C1 segment of cervical spinal cord (tissue), 14 donors: ENCODE measurements at places on chromosomes 6 and 20.

DNA sequence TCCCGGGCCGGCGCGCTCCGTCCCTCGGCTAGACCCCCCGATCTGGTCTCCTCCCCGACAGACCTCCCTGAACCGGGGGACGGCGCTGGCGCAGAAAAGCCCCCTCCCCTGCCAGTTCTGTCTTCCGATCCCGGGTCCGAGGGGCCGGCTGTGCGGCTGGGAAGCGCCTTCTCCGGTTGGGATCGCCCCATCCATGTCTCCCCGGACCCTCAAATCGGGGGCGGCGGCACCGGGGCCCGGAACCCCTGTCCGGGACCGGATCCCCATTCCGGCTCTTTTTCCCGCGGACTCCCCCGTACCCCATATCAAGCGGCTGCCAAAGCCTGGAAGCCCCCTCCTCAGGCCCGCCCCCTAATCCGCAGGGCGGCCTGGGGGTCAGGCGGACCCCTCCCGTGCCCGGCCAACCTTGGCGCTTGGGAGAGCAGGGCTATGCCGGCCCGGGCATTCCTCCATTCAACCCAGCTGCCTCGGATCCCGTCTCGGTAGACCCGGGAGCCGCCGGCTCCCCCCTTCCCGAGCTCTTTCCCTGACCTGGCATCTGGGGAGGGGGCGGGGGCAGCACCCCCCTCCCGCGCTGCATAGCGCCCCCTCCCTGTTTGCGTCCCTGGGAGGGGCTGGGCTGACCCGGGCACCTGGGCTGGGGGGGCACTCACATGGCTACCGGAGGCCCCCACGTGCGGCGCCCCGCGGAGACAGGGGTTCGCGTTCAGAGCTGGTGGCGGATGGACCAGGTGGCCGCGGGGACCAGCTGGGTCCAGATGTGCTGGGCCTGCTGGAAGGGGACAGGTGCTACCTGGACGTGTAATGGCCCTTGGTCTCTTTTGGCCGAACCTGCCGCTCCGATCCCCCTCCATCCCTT, 643 bp downstream of the DLGAP4 start:
- DNase-seq: no peak

- no peak for DNase-seq
Measured at GRCh38 chr20:34495916-34496315, 20.3 kb upstream of the DYNLRB1 start.

GRCh38 chr6:136429264-136430065, 120.8 kb downstream of the MAP7 start:
- DNase-seq: no peak

DNA sequence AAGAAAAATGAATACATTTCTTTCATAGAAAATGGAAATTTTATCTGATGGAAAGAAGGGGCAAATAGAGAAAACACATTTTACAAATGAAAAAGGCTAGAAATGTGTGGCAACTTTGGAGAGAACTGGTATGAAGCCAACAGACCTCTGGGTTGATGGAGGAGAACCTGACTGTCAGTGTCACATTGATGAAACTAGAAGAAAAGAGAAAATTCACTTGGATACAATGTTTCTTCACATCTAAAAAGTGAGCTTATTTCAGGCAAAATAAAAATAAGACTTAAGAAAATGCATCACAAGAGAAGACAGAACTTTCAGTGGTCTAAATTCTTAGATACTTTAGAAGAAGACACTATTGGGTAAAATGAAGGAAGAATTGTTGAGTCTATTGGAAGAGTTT, at the start of gene OR12D2:
OR12D2 (plus strand) TSS at position 301 of the 400 bp plus-strand sequence. CDS start 1,069 bp downstream, outside the sequence.
- DNase-seq: no peak

- no peak for DNase-seq
Measured at GRCh38 chr20:59491884-59492283, 112.5 kb upstream of the PHACTR3 start.

DNA sequence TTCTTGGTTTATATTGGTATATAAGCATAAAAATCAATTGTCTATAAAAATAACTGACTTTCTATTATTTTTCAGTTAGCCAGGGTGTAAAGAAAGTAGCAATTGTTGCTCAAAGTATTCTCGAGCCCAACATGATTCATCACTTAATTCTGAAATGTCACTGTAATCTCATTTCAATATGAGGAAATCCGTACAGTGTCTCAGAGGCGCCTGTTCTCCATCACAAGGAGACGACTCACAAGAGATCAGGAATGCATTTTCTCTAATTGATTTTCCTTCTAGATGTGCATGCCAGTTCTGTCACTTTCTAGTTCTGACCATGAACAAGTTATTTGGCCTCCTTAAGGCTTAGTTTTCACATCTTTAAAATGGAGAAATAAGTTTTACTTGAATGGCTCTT, 753.1 kb downstream of the MAFB start:
- DNase-seq: no peak

GRCh38 chr20:36110994-36111393, 43.5 kb upstream of the EPB41L1 start:
- no peak for DNase-seq

DNA sequence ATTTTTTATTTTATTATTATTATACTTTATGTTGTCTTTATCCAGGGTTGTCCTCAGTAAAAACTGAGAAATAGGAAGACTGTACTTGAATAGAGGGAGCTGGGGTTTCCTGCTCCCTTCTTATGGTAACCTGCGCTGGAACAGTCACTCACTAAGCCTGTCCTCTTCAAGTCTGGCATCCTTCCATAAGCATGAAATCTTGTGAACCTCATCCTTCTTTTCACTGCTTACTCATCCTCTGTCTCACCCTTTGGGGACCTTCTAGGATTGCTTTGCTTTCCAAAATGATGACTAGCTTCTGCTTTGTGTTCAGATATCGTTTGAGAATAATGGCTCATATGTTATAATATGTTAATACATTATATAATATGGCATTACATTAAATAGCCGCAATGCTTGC, 90.6 kb downstream of the C6orf118 start:
- DNase-seq: no peak

- DNase-seq: no peak
Measured at GRCh38 chr6:158735009-158735408, 84.2 kb downstream of the EZR start.

GRCh38 chr20:36109251-36109947, 45.1 kb upstream of the EPB41L1 start:
- no peak for DNase-seq

- no peak for DNase-seq
Measured at GRCh38 chr20:24673678-24674570, 204.5 kb downstream of the SYNDIG1 start.

- DNase-seq: no peak
Measured at GRCh38 chr20:25291432-25292133, 43.7 kb downstream of the PYGB start.

DNA sequence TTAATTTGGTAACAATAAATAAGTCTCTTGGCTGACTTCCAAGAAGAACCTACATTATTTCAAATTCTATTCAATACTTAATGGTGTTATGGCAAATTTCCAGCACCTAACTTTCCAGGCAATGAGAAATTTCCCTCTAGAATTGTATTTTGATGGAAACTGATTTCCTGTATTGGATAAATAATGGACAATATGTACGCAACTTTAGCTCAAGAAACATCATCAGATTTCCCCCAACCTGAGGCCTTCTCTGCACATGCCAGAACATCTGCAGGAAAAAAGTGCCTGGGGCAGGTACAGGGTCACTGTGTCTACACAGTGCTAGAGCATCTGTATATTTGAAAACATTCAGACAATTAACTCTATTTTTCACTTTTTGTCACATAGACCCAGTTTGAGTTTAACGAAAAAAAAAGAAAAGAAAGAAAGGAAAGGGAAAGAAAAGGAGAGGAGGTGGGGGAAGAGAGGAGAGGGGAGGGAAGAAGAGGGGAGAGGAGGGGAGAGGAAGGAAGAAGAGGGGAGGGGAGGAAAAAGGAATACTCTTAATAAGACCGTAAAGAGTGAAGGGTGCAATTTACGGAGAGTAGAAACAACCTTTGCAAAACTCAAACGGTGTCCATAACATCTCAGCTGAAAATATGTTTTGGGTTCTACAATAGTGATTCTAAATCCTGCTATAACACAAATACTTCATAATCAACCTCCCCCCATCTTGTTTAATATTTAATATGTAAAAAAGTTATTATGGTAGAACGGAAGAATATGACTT, 130.0 kb downstream of the TSHZ2 start:
- no peak for DNase-seq

DNA sequence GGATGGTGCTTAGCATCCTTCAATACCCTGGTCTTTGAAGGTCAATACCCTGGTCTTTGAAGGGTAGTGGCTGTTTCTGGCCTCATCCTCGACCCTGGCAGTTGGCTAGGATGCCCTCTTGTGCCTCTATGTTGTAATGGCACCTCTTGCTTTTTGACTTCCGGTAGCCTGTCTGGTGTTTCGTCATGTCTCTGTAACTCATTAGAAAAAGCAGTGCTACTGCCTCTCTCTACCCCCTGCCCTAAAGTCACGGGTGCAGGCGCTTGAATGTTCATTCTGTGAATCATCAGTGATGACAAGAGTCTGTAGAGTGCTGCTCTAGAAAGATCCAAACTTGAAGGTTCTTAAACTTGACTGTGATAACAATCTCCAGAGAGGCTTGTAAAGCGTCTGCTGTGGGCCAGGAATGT, 28.3 kb downstream of the RSPO4 start:
- no peak for DNase-seq

GRCh38 chr6:162258647-162259046, 468.9 kb downstream of the PRKN start:
- DNase-seq: no peak
